Stimulated activated CD8-positive, alpha-beta memory T cell treated with anti-CD3 and anti-CD28 coated beads, Interleukin-2, amount 100 ng/mL, for 1 hour (primary cell): ENCODE measurements at places on chromosomes 1 and 21.

DNA sequence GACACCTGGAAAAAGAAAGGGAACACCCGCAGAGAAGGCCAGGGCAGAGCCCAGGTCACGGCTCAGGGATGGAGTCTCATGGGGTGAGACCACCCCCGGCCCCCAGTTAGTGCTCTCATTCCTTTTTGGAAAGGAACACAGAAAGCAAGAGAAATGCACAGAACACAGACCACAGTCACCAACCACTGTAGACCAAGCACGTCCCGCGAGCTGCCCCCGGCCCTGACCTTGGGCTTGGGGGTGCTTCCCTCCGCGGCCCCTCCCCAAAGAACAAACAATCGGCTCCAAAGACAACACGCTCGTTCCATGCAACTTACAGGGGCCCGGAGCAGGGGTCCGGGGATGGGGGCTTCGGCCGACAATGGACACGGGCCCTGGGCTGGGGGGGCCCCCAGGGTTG is 12.8 kb downstream of the CELF3 start:
- no peak for DNase-seq

DNA sequence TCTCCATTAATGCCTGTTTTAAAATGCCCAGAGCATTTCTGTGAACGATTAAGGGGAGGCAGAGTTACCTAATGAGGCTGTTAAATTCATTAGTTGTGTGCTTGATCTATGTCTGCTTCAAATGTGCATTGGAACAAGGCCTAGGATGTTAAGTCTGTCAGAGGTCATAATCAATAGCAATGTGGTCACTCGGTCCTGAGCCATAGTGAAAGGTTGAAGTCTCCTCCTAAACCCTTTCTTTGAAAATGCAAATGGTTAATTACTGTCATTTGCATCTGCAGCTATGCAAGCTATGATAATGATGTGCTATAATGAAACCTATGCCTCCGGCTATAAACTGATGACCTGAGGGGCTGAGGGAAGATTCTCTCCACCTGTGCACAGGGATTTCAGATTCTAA is 114.2 kb upstream of the NR5A2 start:
- DNase-seq, result no peak

DNA sequence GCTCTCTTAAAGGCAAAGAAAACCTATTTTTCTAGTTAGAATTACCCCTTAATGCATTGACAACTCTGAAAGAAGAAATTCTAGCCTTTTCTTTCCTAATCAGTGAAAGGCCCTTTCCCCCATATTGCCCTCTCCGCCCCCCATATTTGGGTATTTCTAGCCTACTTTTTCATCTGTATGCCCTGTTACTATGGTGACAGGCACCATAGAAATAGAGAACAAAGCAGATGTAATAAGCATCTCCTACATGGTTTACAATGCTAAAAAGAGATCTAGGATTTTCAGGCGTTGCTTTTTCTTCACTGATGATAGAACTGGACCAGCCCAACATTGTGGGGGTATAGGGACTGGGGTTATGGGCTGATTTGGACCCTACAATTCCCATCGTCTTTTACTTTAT is 14.5 kb downstream of the LRRC8B start:
- no peak for DNase-seq

GRCh38 chr1:7579016-7579415 is 192.1 kb upstream of the VAMP3 start:
- no peak for DNase-seq

DNA sequence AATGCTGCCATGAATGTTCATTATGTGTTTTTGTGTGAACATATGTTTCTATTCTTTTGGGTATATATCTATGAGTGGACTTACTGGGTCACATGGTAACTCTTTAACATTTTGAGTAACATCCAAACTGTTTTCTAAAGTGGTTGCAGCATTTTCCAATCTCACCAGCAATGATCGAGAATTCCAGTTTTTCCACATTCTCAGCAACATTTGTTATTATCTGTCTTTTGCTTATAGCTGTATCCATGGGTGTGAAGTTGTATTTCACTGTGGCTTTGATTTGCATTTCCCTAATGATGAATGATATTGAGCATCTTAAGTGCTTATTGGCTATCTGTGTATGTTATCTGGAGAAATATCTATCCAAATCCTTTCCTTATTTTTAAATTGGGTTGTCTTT is 89.2 kb upstream of the SLFNL1 start:
- no peak for DNase-seq

DNA sequence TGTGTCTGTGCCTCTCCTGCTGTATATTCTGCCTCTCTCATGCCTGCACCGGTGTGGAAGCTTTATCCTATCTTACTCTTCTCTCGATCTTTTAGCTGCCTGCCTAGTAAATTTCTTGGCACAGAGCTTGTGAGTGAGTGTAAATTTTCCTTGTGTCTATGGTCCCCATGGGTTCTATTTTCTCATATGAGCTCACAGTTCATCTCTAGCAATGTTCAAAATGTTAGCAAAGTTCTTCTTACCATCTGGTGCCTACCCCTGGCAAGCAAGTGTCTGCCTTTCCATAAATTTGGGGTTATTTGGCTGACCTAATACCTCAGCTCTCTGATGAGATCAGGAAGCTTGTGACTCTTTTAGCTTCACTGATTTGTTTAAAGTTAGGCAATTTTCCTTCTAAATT is 572.1 kb upstream of the BRINP3 start:
- no peak for DNase-seq

GRCh38 chr1:58251430-58252073 is 295.0 kb downstream of the OMA1 start:
- DNase-seq, result no peak
